Stimulated activated CD8-positive, alpha-beta memory T cell treated with anti-CD3 and anti-CD28 coated beads, Interleukin-12 subunit alpha, Interleukin-12 subunit beta, amount 100 ng/mL, for 1 hour (primary cell): ENCODE measurements at places on chromosomes 16 and 17.

DNA sequence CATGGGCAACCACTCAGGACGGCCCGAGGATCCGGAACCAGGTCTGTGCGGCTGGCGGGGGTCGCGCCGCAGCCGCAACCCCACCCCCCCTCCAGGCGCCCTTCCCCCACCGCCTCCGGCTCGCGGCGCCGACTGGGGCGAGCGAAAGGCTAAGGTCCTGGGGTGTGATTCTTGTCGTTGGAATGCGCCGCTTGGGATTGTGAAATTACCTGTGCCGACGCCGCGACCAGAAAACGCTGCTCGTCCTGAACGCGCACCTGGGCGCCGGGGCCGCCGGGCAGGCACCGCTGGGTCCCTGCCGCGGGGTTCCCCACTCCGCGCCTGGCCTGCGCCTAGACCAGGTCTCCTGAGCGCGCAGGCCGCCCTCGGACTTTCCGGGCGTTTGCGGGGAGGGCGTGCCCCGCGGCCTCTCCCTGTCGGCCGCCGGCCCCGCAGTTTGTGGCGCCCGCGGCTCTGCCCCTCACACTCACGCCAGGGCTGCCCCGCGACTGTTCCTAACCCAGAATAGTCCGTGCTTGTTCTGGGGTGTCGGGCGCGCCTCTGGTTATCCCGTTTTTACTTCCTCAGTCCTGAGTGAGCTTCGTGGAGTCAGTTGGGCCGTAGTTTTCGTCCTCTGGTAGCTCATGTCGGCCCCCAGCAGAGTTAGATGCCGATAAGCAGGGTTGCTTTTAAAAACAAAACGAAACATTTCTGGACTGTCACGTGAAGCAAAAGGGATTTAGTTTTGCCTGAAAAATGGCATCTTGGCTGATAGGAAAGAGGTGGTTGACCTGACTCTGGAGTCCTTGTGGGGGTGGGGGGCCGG, 147.2 kb downstream of the SPECC1 start:
- DNase-seq, result peak; percentile 3

DNA sequence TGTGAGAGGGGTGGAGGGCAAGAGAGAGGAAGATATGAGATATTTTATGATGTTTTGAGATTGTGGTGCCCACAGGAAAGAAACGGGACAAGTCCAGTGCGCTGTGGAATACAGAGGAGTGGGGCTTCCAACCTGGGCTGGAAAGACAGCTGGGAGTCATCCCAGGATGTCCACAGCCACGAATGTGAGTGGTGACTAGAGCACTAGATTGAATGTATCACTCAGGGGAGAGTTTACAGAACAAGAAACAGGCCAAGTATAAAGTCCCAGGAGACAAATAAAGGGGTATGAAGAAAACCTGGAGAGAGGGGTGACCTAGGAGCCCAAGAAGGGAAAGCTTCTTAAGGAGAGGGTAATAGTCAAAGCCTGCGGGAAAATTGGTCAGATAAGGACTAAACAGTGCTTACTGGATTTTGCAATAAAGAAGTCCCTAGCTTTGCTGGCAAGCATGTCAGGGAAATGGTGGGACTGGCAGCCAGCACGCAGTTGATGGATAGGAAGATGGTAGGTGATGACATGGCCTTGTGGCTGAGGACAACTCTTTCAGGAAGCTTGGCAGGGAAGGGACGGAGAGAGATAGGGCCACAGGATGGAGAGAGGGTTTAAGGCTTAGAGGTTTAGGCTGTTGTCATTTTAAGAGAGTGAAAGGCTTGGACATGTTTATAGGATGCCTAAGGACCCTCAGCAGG, 114.5 kb downstream of the AXIN2 start:
- DNase-seq, result no peak

GRCh38 chr17:49696233-49696761, 11.5 kb downstream of the SLC35B1 start:
- DNase-seq, result no peak

GRCh38 chr17:63189082-63189481, 223.0 kb downstream of the TANC2 start:
- DNase-seq, result no peak

DNA sequence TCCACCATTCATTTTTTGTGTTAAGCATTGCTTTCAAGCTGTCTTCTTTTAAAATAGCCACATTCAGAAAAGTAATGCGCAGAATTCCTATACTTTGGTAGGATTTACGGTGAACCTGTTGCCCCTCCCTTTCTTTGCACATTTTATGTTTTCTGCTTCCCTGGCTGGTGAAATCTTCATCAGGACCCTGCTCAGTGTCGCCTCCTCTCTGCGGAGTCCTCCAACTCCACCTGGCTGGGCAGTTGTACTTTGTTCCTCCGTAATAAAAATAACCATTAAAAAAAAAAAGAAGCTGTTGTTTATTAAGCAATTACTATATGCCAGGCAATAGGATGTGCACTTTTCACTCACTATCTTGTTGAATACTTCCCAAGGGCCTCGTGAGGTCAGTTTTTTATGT, 2.9 kb downstream of the UMOD start:
- no peak for DNase-seq

DNA sequence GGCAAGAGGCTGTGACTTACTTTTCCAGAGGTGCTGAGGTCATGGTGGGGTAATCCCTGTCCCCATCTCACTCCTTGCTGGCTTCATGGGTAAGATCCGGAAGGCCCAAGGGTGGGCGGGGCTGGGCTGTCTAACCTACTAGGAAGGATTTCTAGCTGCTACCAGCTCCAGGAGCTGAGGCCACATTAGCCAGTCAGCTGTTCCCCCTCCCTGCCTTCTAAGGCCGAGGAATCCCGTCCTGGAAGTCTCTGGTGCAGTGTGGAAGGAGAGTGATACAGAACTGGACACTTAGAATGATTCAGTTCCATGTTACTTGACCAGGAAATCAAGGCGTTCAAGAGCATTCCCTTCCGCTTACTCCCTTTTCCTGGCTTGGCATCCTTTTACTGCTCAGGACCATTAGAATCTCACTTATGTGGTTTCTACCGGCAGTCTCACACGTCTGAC, 8.9 kb downstream of the GNGT2 start:
- no peak for DNase-seq

DNA sequence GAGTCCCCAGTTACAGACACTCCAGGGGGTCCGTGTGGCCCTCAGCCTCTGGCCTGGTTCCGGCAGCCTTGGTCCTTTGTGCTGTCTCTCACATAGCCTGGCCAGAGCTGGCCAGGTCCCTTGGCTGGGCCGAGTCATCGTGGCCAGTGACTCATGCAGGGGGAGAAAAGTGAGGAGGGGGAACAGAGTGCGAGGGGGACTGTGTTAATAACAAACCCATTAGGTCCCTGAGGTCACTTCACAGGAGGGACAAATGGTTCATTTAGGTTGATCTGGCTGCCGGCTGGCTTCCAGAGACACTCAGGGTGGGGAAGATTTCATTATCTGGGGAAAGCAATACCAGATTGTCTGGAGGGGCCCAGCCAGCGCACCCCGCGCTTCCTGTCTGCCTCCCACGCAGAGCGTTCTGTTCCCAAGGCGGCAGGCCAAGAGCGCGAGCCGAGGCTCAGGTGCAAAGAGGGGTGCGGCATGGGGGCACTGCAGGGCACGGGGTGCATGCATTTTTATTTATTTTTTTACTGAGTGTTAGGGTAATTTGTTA, 223.1 kb downstream of the SEC14L1 start:
- no peak for DNase-seq
